ENCODE measurements at places on chromosomes 2 and 18. TPM values are rescaled to one million over a fixed set of nuclear protein-coding genes. Genes with fewer than 3 reads are reported as not detected.

Gene ALK
- total RNA-seq = not detected

DNA sequence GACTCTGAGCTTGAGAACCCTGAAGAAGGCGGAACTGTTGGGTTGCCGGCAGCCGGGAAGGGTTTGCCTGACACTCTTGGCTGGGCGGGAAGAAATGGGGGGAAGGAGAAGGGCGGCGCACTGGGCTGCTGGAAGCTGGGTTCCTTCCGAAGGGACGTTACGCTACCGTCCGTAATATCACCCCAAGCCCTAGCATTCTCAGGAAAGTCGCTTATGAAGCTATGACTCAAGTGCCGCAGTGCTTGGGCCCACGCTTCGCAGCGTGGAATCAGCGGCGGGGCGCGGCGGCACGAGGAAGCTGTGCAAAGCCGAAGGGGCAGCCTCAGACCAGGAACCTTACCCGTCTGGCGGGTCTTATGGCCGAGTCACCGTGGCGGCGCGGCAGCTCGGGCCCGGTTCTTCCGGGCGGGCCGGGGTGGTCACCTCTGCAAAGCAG, 50.2 kb upstream of the SIGLEC15 start:
- H3K27ac ChIP-seq = peak overlapping the region; percentile 58
- H3K4me3 ChIP-seq = peak overlapping the region; percentile 52
- H3K4me1 ChIP-seq = no peaks in the 10 kb centered on the region
- no peaks in the 10 kb centered on the region for H3K27me3 ChIP-seq
- peak; percentile 88 for DNase-seq

Gene NEB
- 6.2 TPM for total RNA-seq

DNA sequence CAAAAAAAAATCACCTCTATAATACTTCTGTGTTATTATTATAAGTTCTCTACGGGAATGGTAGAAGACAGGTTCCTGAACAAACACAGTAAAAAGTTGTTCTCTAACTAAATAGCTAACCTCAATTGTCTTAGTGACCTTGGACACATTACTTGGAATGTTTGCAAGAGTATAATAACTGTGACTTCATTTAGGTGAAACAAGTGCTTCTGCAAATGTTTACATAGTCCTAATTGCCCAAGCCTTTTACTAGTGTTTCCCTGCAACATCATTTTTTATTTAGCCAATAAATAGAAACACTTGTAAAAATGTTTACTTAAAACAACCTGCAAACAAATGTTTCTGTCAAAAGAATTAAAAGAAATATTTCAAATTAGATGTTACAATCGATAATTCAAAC, 9.9 kb downstream of the PLEKHM3 start:
- no peaks in the 10 kb centered on the region for H3K36me3 ChIP-seq
- DNase-seq = no peak
- no peak overlapping the region for H3K4me3 ChIP-seq
- H3K4me1 ChIP-seq = no peaks in the 10 kb centered on the region
- H3K27me3 ChIP-seq = no peaks in the 10 kb centered on the region

GRCh38 chr2:204112084-204112770, 175.7 kb downstream of the ICOS start:
- H3K4me3 ChIP-seq = no peak overlapping the region

DNA sequence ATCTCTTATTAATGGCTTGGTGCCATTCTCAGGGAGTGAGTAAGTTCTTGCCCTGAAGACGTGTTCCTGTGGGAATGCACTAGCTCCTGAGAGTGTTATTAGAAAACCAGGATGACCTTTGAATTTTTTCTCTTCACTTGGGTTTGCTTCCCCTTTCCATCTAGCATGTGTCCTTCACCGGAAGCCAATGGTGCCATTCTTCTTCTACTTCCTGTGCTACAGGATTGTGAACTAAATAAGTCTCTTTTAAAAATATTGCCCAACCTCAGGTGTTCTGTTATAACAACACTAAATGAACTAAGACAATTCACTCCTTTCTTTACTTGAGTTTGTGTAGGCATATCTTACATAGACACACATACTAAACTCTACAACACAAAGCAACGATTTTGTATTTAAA, 447.0 kb downstream of the SOX11 start:
- H3K4me1 ChIP-seq = no peaks in the 10 kb centered on the region
- H3K4me3 ChIP-seq = no peak overlapping the region
- no peaks in the 10 kb centered on the region for H3K27me3 ChIP-seq
- H3K36me3 ChIP-seq = no peaks in the 10 kb centered on the region
- no peak for DNase-seq

DNA sequence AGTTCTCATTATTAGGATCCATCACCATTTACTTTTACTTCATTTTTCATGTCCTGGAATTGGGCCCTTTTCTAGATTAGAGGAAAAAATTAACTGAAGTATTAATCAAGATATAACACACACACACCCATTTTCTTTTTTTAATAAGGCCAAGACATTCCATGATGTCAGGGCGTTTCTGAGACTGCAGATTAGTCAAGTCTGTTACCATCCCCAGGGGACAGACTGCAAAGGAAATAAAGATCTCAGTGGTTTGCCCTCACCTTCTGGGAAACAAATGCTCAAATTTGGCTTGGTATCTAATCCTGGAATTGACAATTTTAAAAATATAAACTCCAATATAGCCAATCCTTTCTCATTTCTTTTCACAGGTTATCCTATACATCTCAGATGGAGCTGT, 27.4 kb downstream of the RMP24 start:
- no peak overlapping the region for H3K27ac ChIP-seq
- H3K4me3 ChIP-seq = no peak overlapping the region
- no peaks in the 10 kb centered on the region for H3K4me1 ChIP-seq
- H3K27me3 ChIP-seq = no peaks in the 10 kb centered on the region
- DNase-seq = no peak
- no peaks in the 10 kb centered on the region for H3K36me3 ChIP-seq

GRCh38 chr2:200585730-200586643, at the start of gene AOX1:
TSS of gene AOX1 (plus strand) at chr2:200586014. CDS start at chr2:200586109, 95 bp downstream.
- no peaks in the 10 kb centered on the region for H3K36me3 ChIP-seq
- peak within 1 kb of the TSS; percentile 46 for H3K4me3 ChIP-seq
- peak within 1 kb of the TSS; percentile 63 for H3K27ac ChIP-seq
- H3K27me3 ChIP-seq = peaks cover 13% of the 10 kb centered on the region

GRCh38 chr2:176650104-176650837, 381.0 kb downstream of the MTX2 start:
- peaks cover 22% of the 10 kb centered on the region for H3K4me1 ChIP-seq
- H3K36me3 ChIP-seq = no peaks in the 10 kb centered on the region
- DNase-seq = no peak
- H3K27me3 ChIP-seq = no peaks in the 10 kb centered on the region

DNA sequence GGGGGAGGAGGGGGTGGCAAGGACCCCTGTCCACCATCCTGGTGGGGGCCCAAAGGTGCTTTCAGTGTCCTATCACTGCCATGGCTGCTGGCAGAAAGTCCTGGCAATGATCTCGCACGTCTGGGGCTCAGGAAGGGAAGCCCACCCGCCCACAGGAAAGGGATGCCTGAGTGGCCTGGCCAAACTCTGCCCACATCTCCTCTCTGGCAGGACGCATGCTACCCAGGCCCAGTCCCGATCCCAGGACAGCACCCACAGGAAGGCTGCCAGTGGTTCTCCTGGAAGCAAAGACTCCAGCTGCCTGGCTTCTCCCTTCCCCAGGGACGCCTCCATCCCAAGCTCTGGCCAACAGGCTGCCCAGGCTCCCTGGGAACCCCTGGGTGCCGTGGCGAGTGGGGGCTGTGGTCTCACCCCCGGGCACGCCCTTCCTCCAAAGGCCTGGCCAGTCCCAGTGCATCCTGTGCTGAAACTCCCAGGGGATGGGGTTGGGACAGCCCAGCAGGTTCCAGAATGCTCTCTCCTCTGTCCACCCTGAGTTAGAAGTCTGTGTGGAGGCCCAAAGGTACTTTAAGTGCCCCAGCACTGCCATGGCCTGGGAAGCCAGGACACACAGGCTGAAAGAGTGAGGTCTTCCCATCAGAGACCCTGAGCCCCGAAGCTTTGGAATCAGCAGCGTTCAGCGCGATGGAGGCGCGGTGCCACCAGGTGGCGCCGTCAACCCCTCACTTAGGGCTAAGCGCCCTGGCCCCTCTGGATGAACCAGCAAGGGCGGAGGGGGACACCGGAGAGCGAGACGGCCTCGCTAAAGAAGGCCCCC, 29.8 kb upstream of the TAF1B start:
- no peak overlapping the region for H3K27ac ChIP-seq
- H3K36me3 ChIP-seq = no peaks in the 10 kb centered on the region
- no peak overlapping the region for H3K4me3 ChIP-seq
- peaks cover 16% of the 10 kb centered on the region for H3K4me1 ChIP-seq
- DNase-seq = peak; percentile 89
- peaks cover 5% of the 10 kb centered on the region for H3K27me3 ChIP-seq

Gene PIK3C3
- 49.1 TPM for total RNA-seq

DNA sequence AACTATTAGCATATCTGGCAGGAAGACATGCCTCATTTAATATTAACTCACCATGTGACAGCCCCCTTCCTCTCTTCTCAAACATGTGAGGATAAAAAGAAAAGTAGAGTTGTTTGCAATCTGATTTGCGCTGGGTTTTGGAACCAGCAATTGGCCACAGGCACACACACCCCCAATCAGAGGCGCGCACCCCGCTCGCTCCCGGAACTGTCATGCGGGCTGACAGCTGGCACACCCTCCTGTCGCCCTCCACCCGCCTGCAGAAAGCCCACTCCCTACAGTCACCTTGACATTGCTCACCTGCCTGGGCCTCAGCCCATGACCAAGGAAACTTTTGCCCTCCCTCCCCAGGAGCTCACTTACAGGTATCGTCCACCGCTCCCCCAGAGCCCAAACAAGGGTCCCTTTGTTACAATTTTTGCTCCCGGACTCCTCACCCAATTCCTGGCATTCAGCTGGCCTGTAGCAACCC, 1.1 kb downstream of the COBLL1 start:
- H3K4me1 ChIP-seq = peaks cover 39% of the 10 kb centered on the region
- H3K36me3 ChIP-seq = no peaks in the 10 kb centered on the region
- peaks cover 20% of the 10 kb centered on the region for H3K27me3 ChIP-seq

Measured in spleen (tissue), 13 donors.